Astrocyte of the cerebellum (primary cell): ENCODE measurements at places on chromosomes 13 and 19.

DNA sequence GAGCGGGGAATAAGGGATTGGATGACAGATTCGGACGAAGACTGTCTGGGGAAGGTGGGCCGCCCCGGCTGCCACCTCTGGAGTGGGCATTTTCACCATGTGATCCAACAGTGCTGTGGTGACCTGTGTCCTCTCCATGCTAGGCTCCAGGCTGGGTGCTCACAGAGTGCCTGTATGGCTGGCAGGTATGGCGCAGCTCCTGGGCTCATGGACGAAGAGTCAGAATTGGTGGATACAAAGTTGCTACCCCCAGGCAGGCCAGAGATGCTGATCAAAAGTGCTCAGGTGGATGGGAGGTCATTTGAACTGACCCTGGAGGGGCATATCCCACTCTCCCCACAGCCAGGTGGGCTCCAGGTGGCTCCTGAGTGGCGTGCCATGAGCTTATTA is 111.3 kb upstream of the UQCRFS1 start:
- DNase-seq, result no peak

- no peak for DNase-seq
These were observed 47.9 kb upstream of the POMP start for GRCh38 chr13:28610996-28611395.

DNA sequence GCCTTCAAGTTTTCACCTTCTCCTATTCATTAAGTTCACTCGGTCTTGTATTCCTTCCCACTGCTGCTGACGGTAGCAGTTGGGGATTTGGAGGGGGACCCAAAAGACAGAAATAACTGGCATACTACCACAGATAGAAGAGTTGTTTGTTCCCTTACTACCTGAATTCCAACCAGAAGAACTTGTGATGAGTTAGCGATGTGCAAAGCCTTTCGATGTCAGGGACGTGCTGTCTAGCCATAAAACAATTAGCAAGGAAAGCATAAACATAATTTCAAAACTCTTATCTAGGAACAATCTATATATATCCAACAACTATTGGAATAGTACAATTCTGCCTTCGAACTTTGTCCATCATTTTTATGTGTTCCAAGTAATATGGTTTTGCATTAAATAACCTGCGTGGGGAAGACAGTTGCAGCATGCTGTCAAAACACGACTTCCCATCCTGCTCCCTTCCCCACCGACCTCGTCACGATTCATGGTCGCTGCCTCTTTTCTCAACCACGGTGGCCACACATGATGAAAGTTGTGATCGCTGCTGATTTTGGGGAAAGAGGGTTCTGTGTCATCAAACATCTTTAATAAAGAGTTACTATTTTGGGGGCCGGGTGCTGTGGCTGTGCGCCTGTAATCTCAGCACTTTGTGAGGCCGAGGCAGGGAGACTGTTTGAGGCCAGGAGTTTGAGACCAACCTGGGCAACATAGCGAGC is 3.8 kb upstream of the SLC7A9 start:
- DNase-seq, result no peak

DNA sequence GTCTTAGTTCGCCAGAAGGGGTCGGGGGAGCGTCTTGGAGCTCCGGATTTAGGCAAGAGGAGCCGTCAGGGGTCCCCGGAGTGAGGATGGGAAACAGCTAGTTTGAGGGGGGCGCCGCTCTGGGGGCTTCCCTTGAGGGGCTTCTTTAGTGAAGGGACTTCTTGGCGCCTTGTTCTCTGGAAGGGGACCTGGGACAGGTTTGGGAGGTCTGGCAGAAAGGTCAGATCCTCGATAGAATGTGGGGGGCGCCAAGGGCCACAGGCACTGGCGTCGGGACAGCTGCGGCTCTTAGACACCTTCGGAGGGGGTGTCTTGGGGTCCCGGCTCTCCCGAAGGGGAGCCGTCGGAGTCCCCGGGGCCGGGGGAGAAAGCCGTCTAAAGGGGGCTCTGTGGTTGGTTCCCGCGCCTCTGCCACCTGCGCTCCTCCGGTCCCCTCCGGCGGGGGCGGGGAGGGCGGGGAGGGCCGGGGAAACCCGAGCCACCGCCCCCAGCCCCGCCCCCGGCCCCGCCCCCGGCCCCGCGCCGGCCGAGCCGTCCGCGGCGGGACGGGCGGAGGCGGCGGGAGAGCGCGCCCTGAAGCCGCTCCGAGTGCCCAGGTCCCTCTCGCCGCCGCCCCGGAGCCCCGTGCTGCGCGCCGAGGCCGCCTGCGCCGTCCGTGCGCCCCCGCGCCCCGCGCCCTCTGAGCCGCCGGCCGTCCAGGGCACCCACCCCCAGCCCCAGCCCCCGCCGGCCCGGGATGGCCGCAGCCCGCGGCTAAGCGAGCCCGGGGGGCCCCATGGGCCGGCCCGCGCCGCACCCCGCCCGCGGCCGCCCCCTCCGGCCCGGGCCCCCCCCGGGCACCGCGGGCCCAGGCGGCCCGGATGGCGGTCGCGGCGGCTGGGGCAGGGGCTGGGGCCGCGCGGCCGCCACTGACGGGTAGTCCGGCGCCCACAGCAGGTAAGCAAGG is at the start of gene NRTN:
Gene NRTN, plus strand, starts transcription at position 552 of the 946 bp plus-strand sequence. CDS start 19,099 bp downstream, outside the sequence.
- DNase-seq, result no peak

DNA sequence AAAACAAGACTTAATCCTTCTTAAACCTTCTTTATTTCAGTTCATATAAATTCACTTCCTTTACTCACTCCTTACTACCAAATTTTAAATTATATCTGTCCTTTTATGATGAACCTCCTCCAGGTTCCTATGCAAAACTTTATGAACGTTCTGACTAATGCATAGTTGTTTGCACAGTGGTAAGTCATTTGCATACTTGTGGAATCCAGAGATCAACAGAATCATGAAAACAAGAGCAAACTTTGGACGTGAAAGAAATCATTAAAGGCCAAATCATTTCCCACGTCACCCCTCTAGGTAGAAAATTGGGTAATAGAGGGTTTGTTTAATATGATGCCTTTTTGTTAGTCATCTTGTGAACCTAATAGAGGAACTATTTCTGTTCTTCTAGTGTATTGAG is 32.3 kb upstream of the MYCBP2 start:
- DNase-seq, result no peak
